Mesothelial cell of epicardium (in vitro differentiated cells): ENCODE measurements at places on chromosomes 7 and 10.

- DNase-seq: no peak
Measured at GRCh38 chr7:79434867-79435266, 18.6 kb downstream of the MAGI2 start.

DNA sequence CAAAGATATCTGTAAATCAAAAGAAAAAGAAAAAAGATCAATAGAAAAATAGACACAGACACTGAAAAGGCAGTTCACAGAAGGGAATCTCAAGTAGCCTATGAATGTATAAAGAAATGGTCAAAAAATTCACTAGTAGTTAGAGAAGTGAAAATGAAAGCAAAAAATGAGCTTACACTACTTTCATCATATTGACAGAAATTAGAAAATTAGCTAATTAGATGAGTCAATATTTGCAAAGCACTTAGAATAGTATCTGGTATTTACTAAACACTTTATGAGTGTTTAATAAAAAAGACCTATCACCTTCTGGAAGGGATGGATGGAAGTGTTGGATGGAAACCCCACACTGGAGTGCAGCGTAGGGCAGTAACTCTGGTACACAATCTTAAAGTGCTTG is 1.7 kb upstream of the CFAP58 start:
- no peak for DNase-seq

DNA sequence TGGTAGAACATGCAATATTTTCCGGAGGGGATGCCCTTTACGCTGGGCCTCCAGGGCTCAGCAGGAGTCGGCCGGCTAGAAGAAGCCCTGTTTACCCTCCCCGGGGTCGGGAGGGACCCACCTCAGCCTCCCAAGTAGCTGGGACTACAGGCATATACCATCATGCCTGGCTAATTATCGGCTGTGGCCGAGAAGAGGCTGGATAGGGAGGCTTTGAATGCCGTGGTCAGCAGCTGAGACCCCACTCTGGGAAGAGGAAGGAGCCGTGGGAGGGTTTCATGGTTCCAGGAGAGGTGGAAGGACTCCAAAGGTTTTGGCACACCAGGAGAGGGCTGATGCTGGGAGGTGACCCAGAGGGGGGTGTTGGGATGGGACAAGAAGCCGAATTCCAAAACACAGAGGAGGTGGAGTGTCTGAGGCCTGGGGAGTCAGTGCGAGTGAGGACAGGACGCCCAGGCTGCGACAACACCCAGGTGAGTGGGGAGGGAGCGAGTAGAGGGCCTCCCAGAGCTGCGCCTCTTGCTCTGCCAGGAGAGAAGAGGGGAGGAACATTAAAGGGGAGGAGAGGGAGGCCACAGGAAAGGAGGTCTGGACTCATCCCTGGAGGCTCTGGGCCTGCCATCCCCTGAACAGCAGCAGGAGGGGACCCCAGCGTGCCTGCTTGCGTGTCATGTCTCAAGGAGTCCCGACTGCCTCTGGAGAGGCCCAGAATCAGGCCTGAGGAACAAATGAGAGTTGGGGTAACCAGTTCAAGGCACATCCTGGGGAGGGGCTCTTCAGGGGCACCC is 19.6 kb downstream of the GRID2IP start:
- no peak for DNase-seq

DNA sequence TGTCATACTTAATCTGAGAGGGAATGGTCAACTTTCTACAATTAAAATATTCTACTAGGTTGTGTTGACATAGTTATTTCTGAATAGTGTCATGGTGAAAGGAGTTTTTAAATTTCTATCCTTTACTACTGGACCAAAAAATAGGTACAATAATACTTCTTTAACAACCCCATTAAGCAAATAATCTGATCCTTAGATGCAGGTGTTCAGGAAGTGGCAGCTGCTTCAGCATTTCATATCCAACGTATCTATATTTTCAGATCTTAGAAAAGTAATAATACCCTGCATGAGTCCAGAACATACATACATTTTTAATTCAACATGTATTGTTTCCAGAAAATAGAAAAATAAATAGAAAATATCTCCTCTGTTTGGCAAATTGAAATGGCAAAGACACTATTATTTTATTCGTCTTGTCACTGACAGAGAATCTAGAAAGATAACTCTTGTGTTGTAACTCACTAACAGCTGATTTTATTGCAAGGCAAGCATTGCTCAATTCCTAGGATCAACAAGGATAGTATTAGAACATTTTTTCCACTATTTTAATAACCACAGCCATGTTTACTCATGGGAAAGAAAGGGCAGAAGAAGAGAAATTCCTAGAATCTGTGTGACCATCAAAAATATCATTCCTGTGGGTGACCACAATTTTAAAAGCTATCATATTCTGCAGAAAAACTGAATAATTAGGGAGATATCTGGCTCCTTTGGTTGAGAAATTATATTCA is 159.3 kb upstream of the CNTNAP2 start:
- no peak for DNase-seq

DNA sequence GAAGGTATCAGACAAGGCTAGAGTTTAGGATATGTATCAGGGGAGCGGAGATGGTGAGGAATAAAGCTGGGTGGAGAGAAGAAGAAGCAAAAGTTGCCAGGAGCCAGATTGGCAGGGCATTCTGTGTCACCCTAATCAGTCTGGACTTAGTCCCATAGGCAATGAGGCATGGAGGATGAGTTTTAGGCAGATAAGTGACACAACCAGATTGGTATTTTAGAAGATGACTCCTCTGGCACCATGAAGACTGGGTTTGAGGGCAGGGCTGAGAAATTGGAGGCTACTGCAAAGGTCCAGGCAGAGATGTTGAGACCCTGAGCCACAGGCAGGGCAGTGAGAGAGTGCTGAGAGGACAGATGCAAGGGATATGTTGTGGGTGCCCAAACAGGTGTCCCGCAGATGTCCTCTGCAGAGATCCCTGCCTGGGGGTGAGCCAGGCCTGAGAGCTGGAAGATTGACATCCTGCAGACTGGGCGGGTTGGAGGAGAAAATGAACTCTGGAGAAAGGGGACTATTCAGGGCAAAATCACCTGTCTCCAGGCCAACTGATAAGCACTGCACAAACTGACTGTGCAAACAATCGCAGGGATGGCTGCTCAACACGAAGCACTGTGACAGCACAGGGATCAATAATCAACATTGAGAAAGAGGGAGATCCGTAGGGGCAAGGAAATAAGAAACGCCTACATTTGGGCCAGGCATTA is 11.9 kb upstream of the HABP2 start:
- no peak for DNase-seq
